ENCODE measurements at places on chromosomes 5 and 9.

DNA sequence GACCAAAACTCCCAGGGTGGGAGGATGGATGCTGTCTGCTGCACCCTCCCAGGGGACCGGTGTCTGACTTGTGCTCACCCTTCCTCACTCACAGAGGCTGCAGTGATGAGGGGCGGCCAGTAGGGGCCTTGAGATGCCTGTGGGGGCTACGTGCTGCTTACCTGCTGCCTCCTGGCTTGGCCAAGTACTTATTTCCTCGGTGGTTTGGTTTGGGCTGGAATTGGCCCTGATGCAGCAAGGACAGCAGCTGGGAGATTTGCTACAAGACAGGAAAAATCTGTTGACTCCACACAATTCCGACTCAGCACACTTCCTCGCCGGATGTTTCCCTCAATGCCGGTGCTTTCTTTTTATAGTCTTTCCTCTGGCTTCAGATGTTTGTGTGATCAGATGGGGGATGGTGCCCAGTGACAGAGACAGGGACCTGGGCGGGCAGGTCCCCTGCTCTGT, 6.6 kb downstream of the PCDH12 start:
- peak; percentile 78 for DNase-seq

DNA sequence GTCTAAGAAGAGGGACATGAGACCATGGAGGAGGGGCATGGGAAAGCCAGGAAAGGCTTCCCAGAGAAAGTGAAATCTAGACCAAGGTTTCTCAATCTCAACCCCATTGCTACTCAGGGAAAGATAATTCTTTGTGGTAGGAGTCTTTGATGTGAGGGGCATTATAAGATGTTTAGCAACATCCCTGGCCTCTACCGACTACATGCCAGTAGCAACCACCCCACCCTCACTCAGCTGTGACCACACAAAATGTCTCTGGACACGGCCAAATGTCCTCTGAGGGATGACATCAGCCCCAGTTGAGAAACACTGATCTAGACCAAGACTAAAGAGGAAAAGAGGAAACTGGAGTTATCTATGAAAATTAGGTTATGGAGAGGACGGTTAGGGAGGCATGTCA, 298.5 kb upstream of the KIF2A start:
- no peak for DNase-seq

GRCh38 chr5:111830333-111830732, 73.3 kb upstream of the NREP start:
- DNase-seq = no peak

GRCh38 chr5:144083185-144083584, 87.3 kb downstream of the YIPF5 start:
- DNase-seq = no peak

GRCh38 chr5:71695595-71695994, 23.5 kb upstream of the CARTPT start:
- DNase-seq = no peak

DNA sequence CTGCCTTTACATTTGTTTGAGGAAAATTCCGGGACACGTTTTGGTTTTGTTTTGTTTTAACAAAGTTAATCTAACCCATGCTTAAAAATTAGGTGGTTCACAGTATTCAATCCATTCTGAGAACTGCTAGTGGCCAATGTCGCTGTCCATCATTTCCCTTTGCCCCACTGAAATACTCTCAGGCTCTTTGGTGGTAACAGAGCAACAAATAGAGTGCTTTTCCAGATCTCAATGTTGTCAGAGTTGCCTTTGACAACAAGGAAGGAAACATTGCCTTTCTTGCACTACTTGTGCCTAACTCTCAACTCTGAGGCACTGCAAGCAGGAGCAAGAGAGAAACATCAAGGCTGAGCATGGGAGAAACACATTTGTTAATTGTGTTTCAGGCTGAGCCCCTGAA, 154.0 kb downstream of the MCTP1 start:
- DNase-seq = no peak

DNA sequence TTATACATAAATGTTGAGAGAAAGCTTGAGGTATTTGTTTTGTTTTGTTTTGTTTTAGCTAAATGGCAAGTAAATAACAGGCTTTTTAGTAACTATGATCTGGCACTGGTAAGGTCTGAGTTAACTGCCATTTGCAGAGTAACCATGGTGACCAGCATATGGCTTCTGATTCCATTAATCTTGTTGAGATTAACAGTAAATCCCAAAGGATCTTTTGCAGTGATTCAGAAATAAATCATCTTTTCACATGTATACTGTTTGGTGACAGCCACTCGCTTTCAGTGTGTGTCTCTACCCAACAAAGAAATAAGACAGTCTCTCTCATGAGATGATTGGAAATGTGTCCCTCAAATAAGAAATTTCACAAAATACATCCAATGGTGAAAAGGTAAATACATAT, 235.6 kb downstream of the RAB3C start:
- no peak for DNase-seq

- DNase-seq = no peak
Observed at GRCh38 chr9:18771011-18771410, 262.0 kb downstream of the SAXO1 start.

DNA sequence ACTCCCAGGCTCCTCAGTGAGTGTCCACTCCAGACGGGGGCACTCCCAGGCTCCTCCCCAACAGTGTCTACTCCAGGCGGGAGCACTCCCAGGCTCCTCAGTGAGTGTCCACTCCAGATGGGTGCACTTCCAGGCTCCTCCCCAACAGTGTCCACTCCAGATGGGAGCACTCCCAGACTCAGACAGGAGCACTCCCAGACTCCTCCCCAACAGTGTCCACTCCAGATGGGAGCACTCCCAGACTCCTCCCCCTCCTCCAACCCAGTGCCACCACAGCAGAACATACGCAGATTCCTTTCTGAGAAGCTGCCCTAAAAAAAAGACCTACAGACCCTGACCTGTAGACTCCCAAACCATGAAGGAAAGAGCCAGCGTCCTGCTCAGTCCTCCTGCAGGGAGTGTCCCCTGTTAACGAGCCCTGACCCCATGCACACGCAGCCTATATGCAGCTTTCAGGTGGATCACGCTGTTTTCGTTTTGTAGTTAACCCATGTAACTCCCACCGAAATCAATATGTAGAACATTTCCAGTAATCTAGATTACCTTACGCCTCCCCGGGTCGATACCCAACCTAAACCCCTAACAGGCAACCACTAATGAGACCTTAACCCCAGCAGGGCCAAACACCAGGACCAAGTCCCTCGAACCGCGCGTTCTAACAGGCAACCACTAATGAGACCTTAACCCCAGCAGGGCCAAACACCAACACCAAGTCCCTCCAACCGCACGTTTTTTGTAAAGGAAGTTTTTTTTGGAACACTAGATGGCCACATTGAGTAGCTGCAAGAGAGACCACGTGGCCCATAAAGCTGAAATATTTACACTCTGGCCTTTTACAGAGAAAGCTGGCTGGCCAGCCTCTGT, 15.7 kb downstream of the PNPLA7 start:
- DNase-seq = no peak

DNA sequence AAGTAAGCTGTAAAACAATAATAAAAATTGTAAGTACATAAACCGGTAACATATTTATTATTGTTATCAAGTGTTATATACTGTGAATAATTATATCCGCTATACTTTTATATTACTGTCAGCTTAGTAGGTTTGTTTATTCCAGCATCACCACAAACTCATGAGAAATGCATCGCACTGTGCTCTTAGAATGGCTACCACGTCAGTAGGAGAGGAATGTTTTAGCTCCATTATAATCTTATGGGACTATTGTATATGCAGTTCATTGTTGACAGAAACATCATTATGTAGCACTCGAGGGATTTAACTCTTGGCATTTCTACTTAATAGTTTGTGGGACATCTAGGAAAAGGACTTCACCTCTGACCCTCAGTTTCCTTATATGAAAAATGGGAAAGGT, 16.4 kb downstream of the SLC12A2 start:
- no peak for DNase-seq

- DNase-seq = no peak
Observed at GRCh38 chr5:176360894-176361436, 599 bp downstream of the KIAA1191 start.

- no peak for DNase-seq
Observed at GRCh38 chr9:131854896-131855613, 115.2 kb upstream of the RAPGEF1 start.

DNA sequence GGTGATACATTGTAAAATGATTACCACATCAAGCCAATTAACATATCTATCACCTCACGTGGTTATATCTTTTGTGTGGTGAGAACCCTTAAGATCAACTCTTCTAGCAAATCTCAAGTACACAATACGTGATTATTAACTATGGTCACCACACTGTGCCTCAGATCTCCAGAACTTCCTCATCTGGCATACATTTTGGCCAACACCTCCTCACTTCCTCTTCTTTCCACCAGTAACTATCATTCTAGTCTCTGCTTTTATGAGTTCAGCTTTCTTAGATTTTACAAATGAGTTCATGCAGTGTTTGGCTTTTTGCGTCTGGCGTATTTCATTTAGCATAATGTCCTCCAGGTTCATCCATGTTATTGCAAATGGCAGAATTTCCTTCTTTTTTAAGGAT, 35.8 kb downstream of the PRKACG start:
- DNase-seq = no peak

GRCh38 chr5:83608122-83608521, 112.5 kb downstream of the HAPLN1 start:
- DNase-seq = peak; percentile 63

- no peak for DNase-seq
Observed at GRCh38 chr5:102600964-102601363, 102.2 kb upstream of the SLCO6A1 start.

- no peak for DNase-seq
Observed at GRCh38 chr9:18710065-18710464, 236.1 kb downstream of the ADAMTSL1 start.

DNA sequence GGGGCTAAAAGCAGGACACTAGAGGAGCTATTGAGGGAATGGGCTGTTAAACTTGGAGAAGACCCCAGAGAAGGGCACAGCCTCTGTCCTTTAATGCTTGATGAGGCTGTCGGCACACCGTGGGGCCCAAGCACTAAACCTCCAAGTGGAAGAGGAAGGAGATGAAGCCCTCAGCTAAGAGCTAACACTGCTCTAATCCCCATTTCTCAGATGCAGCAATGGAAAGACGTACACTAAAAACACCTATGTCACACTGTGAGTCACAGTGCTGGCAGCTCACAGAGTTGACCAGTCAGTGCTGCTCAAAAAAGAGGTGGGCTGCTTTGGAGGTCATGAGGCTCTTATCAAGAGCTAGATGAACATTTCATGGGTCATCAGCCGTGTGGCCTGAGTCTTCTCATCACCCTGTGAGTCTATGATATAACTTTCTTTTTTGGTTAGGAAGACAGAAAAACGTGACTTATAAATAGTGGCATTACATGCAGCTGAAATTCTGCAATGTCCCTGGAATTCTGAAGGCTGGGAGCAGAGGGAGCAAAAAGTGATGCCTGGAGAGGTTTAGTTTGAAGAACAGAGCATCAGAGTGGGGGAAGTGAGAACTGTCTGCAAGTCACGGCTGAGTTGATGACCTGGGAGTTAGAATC, 21.5 kb downstream of the TNFSF8 start:
- DNase-seq = no peak

- no peak for DNase-seq
Observed at GRCh38 chr9:112447283-112447761, 39.3 kb upstream of the KIAA1958 start.

GRCh38 chr9:129451669-129452068, 169.2 kb downstream of the C9orf50 start:
- DNase-seq = no peak

DNA sequence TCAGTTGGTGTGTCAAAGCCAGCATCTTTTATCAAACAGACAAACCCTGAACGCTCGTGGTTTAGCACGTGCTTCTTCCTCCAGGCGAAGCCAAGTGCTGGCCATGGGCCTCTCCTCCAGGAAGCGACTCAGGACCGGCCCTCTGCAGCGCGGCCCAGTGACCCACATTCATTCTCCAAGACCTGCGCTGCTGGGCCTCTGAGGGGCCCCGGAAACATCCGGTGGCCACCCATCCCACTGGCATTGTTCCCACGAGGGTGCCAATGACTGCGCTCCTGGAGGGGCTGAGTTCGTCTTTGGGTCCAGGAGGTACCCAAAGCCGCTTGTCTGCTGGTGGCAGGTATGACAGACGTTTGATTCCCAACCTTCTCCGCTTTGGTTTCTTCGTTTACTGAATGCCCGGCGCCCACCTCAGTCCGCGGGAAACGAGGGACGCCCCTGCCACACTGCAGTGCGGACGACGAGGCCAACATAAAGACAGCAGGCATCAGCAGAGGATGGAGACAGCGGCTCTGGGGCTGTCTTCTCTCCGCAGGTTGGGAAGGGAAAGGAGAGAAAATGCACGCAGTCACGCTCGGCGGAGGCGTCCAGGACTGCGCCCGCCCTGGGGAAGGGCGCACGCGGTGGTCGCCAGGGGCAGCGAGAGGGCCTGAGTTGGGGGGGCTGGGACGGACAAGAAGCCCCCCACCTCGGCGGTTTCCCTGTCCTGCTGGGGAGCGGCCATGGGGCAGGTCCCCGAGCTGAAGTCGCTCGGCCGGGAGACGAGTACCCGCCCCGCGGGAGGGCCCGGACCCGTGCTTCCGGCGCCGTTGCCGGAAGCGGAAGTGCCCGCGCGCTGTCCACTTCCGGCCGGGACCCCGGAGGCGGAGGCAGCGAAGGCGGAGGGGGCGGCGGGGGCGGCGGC, at the start of gene EXOC3:
TSS of gene EXOC3 (plus strand) at position 842 of the 904 bp plus-strand sequence. CDS start 3,030 bp downstream, outside the sequence.
- DNase-seq = peak; percentile 81

DNA sequence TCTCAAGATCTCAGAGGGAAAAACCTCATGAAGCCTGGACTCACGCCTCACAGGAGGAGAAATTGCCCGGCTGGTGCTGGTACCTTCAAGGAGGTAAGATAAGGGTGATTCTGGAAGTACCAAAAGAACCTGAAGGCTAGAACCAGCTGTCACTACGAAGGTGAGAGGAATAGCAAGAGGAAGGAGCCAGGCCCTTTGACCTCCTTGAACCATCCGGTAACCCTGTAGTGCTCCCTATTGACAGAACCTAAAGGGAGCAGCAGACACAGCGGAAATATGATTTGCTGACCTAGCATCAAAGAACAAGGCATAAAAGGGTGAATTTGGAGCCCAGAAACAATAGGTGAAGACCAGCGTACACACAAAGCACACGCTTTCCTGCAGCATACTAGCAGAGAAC, 92.2 kb downstream of the DOCK8 start:
- peak; percentile 41 for DNase-seq

DNA sequence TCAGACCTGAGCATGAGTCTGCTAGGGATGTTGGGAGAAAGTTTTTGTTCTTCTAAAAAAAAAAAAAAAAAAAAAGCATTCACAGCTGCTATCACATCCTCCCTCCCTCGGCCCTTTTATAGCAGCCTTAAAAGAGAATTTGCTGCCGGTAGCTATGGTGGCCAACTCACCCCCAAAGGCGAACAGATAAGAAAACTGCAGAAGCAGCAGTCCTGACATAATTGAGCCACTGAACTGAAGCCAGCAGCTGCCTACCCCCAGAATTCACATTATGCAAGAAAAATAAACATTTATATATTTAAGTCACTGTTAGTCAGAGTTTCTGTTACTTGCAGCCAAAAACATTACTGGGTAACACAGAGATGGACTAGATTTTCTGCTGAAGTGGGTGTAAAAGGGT, 124.3 kb upstream of the SMARCA2 start:
- no peak for DNase-seq

GRCh38 chr5:150637245-150638052, 3.0 kb upstream of the SYNPO start:
- no peak for DNase-seq

GRCh38 chr9:131754846-131755245, 15.0 kb upstream of the RAPGEF1 start:
- peak; percentile 70 for DNase-seq
